Stimulated activated CD4-positive, alpha-beta T cell treated with anti-CD3 and anti-CD28 coated beads, Interleukin-1b, Interleukin-23, amount 100 ng/mL, for 1 hour (primary cell): ENCODE measurements at places on chromosomes 3 and 15.

- DNase-seq: no peak
Observed at GRCh38 chr3:195061756-195062655, 209.0 kb downstream of the XXYLT1 start.

GRCh38 chr3:182696916-182697315 is 96.4 kb upstream of the ATP11B start:
- no peak for DNase-seq

DNA sequence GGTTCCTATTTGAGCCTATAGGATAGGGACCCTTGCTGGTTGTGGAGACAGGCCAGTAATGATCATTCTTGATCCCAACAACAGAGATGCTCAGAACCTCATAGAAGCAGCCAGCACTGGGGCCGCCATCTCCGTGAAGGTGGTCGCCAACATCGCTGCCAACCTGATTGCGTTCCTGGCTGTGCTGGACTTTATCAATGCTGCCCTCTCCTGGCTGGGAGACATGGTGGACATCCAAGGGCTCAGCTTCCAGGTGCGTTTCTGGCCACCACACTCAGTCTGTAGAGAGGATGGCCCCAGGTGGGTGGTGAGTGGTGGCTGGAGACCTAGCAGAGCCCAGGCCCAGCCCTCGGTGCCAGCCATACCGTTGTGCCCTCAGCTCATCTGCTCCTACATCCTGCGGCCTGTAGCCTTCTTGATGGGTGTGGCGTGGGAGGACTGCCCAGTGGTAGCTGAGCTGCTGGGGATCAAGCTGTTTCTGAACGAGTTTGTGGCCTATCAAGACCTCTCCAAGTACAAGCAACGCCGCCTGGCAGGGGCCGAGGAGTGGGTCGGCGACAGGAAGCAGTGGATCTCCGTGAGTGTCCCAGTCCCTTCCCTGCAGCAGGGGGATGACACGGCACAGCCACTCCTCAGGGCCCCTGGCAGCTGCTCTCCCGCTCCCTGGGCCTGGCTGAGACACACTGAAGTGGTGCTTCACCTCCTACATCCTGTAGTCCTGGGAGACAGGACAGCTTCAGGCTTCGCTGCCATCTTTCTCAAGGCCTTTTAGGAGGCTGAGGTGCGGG is 46.5 kb upstream of the PDE8A start:
- DNase-seq: no peak

DNA sequence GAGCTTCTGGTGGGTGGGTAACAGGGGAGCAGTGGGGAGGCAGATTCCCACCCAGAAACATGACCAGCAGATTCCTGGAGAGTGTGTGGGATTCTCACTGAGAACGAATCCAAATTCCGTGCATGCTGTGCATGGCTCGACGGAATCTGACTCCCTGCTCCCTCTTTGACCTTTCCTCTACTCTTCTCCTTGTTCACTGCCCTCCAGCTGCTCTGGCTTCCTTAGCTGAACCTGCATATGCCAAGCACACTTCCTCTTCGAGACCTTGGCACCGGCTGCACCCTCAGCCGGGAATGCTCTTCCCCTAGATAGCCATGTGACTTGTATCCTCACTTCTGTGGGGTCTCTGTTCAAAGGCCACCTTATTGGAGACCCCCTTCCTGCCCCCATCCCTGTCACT is 6.3 kb downstream of the INSYN1 start:
- no peak for DNase-seq

- DNase-seq: no peak
Observed at GRCh38 chr15:78561490-78561889, 3.8 kb upstream of the CHRNA5 start.

- DNase-seq: no peak
Observed at GRCh38 chr3:73284472-73284871, 223.0 kb downstream of the EBLN2 start.

GRCh38 chr3:4196506-4197147 is 106.5 kb upstream of the SETMAR start:
- no peak for DNase-seq
